ENCODE measurements at places on chromosomes 11 and 22.

GRCh38 chr11:13012056-13012661 lies 3.0 kb downstream of the RASSF10 start:
- no peak for DNase-seq

GRCh38 chr22:47308886-47309285 lies 546.4 kb downstream of the TBC1D22A start:
- DNase-seq, result no peak

GRCh38 chr11:1570896-1571759 lies 943 bp downstream of the DUSP8 start:
- peak; percentile 58 for DNase-seq

GRCh38 chr22:44962741-44963454 lies 46.9 kb downstream of the PHF21B start:
- no peak for DNase-seq
